GM04504 (cell line): ENCODE measurements at places on chromosomes 3 and 15.

GRCh38 chr15:70422342-70422741 is 324.6 kb upstream of the TLE3 start:
- DNase-seq = no peak

- DNase-seq = no peak
Observed at GRCh38 chr3:50254577-50255250, 14.2 kb upstream of the SEMA3B start.

- no peak for DNase-seq
Observed at GRCh38 chr3:50495609-50496423, 7.6 kb downstream of the CACNA2D2 start.

DNA sequence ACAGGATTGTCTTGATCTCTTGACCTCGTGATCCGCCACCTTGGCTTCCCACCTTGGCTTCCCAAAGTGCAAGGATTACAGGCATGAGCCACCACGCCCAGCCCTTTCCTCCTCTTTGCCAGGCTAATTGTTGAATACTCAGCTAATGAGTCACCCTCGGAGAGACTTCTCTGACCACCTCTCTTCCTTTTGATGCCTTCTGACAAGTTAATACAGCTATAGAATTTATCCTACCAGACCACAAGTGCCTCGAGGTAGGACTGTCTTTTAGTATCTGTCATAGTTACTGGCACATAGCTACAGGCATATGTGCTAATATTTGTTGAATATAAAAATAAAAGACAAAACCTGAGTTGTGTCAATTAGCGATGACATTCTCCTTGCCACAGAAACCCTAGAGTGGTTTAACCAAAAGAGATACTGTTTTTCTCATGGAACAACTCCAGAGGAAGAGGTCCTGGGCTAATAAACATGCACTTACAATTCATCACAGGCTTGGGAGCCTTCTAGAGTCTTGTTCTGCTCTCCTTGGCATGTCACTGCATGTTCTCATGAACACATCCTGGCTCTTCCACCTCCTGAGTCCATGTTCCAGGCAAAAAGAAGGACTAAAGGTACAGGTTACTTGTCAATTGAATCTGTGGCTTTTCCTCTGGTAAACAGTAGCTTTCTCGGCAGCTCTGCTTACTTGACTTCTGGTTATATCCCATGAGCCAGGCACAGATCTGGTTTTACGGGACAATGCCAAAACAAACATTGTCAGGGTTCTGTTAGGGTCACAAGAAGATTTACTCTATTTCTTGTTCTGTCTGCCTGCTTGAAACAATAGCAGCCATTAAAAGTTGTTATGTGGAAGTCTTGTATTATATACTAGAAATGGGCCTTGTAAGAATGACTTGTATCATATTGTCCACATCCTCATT is 332.3 kb downstream of the THSD4 start:
- DNase-seq = no peak

- no peak for DNase-seq
Observed at GRCh38 chr15:47383801-47384200, 333.5 kb upstream of the SEMA6D start.
